Endothelial cell (in vitro differentiated cells): ENCODE measurements at places on chromosomes 7 and 10.
A peak's percentile ranks its signal among the peaks of the same experiment; 100 is the strongest.

DNA sequence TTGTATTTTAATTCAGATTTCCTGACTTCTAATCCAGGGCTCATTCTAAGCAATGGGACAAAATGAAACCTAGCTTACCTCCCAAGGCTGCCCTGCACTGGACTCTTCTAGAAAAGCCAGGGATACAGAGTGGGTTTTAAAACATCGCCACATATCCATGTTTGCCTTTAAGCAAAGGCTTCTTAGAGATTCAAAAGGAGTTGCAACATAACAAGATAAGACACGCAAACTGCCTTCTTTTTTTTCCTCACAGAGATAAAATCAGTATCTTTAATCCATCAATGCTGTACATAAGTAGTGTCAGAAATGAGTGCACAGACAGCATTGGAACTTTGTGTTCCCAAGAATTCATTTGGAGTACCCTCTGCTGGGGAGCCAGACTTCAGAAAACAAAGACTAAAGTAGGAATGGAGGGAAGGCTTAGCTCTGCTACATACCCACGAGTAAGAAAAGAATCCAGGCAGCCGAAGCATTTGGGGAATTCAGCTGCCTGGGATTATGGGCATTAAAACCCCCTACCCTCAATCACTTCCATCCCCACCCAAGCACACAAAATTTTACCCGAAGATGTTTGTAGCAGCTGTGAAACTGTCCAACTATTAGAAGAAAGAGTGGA, 427.8 kb downstream of the ARL4A start:
- DNase-seq, result no peak
- H3K27ac ChIP-seq, result no peak overlapping the region
- H3K36me3 ChIP-seq, result no peaks in the 10 kb centered on the region
- H3K27me3 ChIP-seq, result no peaks in the 10 kb centered on the region
- no peak overlapping the region for H3K4me3 ChIP-seq
- H3K4me1 ChIP-seq, result no peaks in the 10 kb centered on the region

DNA sequence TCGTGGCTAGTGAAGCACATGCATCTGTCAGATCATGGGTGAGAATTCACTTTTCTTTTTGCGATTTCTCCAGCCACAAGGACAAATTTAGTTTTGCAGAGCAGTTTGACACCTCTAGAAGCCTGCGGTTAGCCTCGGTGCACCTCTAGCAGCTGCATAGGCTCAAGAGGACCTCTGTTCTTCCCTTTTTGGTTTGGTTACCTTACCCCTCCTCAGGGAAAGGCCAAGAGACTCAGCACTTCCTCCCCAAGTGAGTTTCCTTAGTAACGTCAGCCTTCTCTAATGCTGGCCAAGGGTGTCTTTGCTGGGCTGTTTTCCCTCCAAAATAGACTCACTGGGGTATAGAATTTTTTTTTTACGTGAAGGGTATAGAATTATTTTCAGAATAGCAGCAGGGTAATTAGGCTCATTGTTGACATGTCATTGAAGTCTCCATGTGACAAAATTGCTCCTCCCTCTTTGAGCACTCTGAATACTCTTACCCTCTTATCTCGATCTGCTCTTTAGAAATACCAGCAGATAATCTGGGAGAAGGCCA, 97.8 kb downstream of the AUTS2 start:
- no peak overlapping the region for H3K27ac ChIP-seq
- H3K36me3 ChIP-seq, result no peaks in the 10 kb centered on the region
- no peak overlapping the region for H3K4me3 ChIP-seq
- DNase-seq, result no peak
- peaks cover 26% of the 10 kb centered on the region for H3K4me1 ChIP-seq

DNA sequence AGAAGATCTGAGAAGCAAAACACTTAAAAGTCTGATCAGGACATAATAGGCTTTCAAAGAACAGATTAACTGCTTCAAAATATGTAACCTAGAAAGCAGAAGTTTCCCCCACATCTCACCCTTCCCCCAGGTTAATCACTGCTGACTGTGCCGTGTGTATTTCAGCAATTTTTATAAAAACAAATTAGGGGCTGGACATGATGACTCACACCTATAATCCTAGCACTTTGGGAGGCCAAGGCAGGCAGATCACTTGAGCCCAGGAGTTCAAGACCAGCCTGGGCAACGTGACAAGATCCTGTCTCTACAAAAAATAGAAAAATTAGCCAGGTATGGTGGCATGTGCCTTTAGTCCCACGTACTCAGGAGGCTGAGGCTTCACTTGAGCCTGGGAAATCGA, 67.6 kb upstream of the GATA3 start:
- H3K4me3 ChIP-seq, result no peak overlapping the region
- no peak for DNase-seq
- no peaks in the 10 kb centered on the region for H3K27me3 ChIP-seq

GRCh38 chr10:130254243-130254642, 118.1 kb downstream of the GLRX3 start:
- peaks cover 3% of the 10 kb centered on the region for H3K27me3 ChIP-seq
- no peak overlapping the region for H3K27ac ChIP-seq
- no peak for DNase-seq

DNA sequence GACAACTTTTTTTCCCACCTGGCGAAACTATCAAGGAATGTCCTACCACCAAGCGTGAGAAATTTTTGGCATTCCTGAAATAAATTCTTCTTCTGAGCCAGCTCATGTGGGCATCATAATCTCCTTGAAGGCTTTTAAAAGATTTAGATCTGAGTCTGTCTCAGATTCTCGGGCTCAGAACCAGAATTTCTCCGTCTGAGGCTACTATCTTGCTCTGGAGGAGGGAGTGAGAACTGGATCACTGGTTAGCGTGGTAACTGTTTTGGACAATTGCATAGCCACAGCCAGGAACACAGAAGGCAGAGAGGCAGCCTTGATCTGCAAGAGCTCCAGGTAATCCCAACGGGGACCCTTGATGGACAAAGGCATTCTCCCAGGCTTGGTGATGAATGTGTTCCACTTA, 1.0 kb upstream of the PLAC9 start:
- H3K27me3 ChIP-seq, result peaks cover 1% of the 10 kb centered on the region
- no peak overlapping the region for H3K4me3 ChIP-seq
- H3K4me1 ChIP-seq, result no peaks in the 10 kb centered on the region

GRCh38 chr7:10981317-10981716, 7.6 kb downstream of the PHF14 start:
- H3K27ac ChIP-seq, result no peak overlapping the region
- no peak overlapping the region for H3K4me3 ChIP-seq
- peaks cover under 1% of the 10 kb centered on the region for H3K4me1 ChIP-seq
- H3K27me3 ChIP-seq, result no peaks in the 10 kb centered on the region

DNA sequence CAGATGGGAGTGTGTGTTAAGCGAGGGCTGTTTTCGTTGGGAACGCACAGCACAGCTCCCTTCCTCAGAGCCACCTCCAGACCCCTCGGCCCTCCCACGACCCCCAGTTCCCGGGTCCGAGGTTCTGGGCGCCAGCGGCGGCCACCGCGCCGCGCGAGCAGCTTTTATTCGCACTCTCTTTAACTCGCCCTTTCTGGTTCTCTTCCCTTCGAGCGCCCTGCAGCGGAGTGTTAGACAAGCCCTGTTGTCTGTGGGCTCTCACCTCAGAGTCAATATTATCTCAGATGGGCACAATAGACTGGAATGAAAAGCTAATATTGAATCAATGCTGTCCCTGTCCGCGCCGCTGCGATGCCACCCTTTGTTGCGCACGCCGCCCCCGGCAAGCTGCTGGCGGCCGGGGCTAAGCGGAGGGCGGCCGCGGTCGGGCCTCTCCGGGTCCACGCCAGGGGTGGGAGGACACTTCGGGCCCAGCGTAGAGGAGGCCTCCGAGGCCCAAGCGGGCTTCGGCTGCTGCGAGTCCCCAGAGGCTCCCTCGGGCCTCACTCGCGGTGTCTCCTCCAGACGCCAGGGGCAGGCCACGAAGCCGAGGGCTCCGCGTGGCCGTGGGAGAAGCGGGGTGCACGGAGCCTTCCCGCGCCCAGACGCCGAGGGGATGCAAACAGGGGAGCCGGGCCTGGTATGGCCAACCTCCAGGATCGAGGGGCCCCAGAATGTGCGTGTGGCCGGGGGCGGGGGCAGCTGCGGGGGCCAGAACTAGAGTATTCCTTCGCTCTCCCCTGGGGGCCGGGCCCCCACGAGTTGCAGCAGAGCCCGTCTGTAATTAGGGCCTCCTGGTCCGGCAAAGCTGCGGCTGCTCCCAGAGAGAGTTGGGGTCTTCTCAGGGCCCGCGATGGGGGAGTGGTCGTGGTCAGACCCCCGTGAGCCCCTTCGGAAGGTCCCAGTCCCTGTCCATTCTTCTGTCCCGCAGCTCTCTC, 7.9 kb upstream of the EMX2 start:
- peaks cover 30% of the 10 kb centered on the region for H3K4me1 ChIP-seq
- H3K27ac ChIP-seq, result no peak overlapping the region
- H3K4me3 ChIP-seq, result peak overlapping the region; percentile 66
- no peak for DNase-seq
- peaks cover 23% of the 10 kb centered on the region for H3K27me3 ChIP-seq

- peak overlapping the region; percentile 99 for H3K4me3 ChIP-seq
- peak overlapping the region; percentile 96 for H3K27ac ChIP-seq
- peak; percentile 39 for DNase-seq
- H3K4me1 ChIP-seq, result peaks cover 38% of the 10 kb centered on the region
- H3K27me3 ChIP-seq, result peaks cover 11% of the 10 kb centered on the region
These were observed 1.3 kb downstream of the EIF4EBP2 start for GRCh38 chr10:70405037-70405824.

GRCh38 chr10:30671026-30671616, 41.6 kb upstream of the LYZL2 start:
- peaks cover 1% of the 10 kb centered on the region for H3K27me3 ChIP-seq
- peaks cover 13% of the 10 kb centered on the region for H3K4me1 ChIP-seq
- no peak overlapping the region for H3K4me3 ChIP-seq

DNA sequence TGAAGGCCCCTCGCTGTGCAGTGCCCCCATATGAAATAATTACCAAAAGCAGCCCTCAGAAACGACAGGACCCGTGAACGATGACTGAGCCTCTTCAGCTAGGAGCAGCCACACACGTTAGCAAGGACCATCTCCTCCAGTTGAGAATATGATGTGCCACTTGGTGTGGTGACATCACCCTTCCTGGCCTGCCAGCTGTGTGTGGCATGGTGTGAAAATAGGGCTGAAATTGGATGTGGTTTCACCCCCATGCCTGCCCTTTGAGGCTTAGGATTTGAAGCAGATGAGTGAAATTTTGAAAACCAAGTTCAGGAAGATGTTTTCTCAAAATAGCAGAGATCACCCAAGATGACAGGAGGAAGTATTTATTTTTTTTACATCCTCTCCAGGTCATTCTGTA, 49.1 kb upstream of the BTBD16 start:
- H3K4me1 ChIP-seq, result peaks cover 10% of the 10 kb centered on the region
- peaks cover 24% of the 10 kb centered on the region for H3K36me3 ChIP-seq
- no peak overlapping the region for H3K4me3 ChIP-seq
- no peaks in the 10 kb centered on the region for H3K27me3 ChIP-seq
- DNase-seq, result no peak

- no peak for DNase-seq
- H3K4me1 ChIP-seq, result peaks cover 35% of the 10 kb centered on the region
- H3K36me3 ChIP-seq, result no peaks in the 10 kb centered on the region
- H3K27ac ChIP-seq, result peak overlapping the region; percentile 52
- peaks cover 3% of the 10 kb centered on the region for H3K27me3 ChIP-seq
These were observed 81.8 kb downstream of the SGMS1 start for GRCh38 chr10:50541921-50542320.

DNA sequence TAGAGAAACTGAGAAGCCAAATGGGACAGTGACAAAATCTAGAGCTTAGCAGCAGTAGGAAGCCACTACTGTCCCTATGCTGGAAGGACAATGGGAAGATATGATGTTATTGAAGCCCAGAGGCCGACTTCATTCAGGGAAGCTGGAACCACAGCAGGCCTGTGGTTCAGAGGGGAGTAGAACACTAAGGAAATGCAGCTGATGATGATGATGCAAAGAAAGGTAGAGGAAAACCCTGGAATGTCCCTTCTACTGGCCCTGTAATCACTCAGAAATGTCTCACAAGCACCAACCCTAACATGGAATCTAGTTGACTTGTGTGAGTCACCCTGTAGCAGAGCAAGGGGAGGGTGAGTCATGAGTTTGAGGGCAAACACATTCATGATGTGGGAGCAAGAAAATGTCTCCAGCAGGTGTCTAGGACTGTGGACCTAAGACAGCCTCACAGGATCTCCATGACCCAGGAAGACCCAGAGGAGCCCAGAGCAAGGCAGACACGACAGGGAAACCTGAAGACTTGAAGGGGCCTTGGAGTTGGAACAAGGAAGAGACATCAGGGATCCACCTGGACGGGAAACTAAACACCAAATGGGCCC, 37.0 kb upstream of the LRRC17 start:
- no peaks in the 10 kb centered on the region for H3K27me3 ChIP-seq
- no peak overlapping the region for H3K4me3 ChIP-seq
- no peaks in the 10 kb centered on the region for H3K36me3 ChIP-seq
- DNase-seq, result no peak
- no peak overlapping the region for H3K27ac ChIP-seq

DNA sequence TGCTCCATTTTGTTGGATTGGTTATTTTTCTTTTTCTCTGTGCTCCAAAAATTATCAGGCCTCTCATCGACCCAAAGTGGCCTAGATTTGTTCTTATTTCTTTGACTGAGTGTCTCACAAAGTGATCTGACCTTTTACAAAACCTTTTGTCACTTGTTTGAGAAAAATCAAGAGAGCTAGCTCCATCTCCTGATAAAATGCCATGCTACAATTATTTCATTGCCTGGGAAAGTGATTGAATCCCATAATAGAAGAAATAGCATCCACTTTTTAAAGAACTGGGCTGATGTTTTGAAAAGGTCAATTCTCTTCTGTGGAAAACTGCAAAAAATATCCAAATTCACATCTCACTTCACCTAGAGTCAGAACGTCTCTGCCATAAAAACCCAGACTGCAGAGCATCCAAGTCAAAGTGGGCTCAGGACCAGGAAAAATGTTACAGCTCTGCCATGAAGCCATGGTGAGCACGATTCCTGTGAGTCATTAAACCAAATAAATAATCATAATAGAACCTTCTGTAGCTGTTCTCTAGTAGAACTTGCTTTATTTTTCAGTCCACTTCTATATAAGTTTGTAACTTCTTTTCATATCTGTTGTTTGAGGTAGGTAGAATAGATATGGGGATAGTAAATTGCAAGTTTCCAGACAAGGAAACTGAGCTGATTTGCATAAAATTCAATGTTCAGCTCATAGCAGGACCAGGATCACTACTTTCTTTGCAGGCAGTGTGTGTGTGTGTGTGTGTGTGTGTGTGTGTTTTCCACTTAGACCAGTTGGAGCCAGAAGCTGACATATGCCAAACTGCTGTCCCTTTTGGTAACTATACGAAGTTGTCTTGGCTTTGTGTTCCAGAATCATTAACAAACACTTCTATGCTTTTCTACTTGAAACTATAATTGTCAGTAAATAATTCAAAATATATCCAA, 632.5 kb upstream of the ANKRD30A start:
- no peak for DNase-seq
- no peaks in the 10 kb centered on the region for H3K36me3 ChIP-seq
- no peak overlapping the region for H3K27ac ChIP-seq
- peaks cover 2% of the 10 kb centered on the region for H3K27me3 ChIP-seq
- no peak overlapping the region for H3K4me3 ChIP-seq
- peaks cover 6% of the 10 kb centered on the region for H3K4me1 ChIP-seq
